Activated CD4-positive, CD25-positive, alpha-beta regulatory T cell treated with anti-CD3 and anti-CD28 coated beads, Interleukin-2, amount 50 U/mL, for 16 hours (primary cell): ENCODE measurements at places on chromosomes 2 and 18.

- no peak for DNase-seq
Observed at GRCh38 chr2:101754618-101755017, 57.1 kb downstream of the MAP4K4 start.

GRCh38 chr2:39188960-39189494 lies 54.7 kb downstream of the CDKL4 start:
- DNase-seq = no peak

- no peak for DNase-seq
Observed at GRCh38 chr2:220167956-220168355, 540.5 kb downstream of the SLC4A3 start.

GRCh38 chr18:3230401-3231334 lies 10.9 kb upstream of the MYOM1 start:
- no peak for DNase-seq

- DNase-seq = no peak
Observed at GRCh38 chr2:136246086-136246669, 128.2 kb upstream of the CXCR4 start.

DNA sequence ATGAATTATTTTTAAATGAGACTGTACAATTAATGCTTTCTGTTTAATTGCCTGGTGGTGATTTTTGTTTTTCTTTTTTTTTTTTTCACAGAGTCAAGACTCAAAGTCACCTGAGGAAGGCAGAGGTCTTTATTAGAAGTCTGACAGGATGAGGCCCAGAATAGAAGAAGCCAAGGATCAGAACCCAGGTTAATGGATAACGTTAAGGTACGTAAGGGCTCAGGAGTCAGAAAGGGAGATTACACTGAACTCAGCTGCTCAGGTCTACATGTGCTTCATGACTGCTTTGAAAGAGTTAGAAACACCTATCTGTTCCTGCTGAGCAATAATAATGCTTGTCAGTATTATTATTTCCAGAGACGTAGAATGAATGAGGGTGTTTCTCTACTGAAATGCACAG lies 196.5 kb downstream of the LRATD1 start:
- no peak for DNase-seq

GRCh38 chr2:31038385-31038784 lies 99.9 kb downstream of the GALNT14 start:
- no peak for DNase-seq

- no peak for DNase-seq
Observed at GRCh38 chr2:58984731-58985130, 743.6 kb upstream of the FANCL start.

DNA sequence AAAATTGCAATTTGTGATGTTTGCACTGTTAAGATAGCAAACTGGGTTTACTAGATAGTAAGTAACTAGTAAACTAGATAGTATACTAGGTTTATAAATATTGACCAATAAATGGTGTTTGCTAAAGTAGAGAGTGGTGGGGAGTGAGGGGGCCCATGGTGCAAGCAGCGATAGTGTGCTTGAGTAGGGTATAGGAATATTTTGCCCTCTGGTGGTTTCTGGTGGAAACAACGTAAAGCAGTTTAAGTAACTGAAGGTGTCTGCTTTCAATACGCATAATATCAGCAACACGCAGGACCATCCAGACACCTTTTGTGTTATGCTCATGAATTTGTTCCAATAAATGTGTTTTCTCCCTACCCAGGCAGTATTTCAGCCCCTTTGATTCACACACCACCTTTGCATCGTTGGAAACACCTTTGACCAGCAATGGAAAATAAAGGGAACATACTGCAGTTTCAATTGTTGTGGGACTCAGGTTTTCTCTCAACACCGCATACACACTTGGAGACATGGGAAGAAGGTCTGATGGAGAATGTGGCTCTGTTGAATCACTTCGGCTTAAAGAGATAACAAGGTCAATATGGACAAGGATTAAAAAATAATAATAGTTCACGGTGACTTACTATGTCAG lies 16.7 kb upstream of the STAT1 start:
- DNase-seq = no peak

GRCh38 chr2:96537066-96537733 lies 648 bp downstream of the ARID5A start:
- DNase-seq = peak; percentile 84

DNA sequence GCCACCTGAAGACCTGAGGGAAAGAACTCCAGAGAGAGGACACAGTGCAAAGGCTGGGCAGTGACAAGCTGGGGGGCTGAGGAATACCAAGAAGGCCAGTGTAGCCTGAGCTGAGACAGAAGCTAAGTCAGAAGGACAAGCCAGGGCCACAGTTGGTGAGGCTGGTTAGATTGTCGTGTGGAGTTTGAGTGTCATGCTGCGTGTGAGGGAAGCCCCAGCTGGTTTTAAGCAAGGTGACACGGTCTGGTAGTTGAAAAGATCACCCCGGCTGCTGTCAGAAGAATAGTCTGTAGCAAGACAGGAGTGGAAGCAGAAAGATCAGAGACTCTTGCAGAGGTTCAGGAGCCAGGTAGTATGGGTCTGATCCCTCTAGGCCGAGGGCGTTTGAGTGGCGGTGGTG lies 50.6 kb upstream of the RMDN2 start:
- DNase-seq = no peak
